Stimulated activated effector memory CD8-positive, alpha-beta T cell treated with anti-CD3 and anti-CD28 coated beads, Interleukin-12 subunit alpha, Interleukin-12 subunit beta, amount 100 ng/mL, for 72 hours (primary cell): ENCODE measurements at places on chromosomes 7 and 10.

- no peak for DNase-seq
Measured at GRCh38 chr10:101956117-101956516, 99.9 kb downstream of the ARMH3 start.

- no peak for DNase-seq
Measured at GRCh38 chr10:69861251-69862240, 59.8 kb downstream of the COL13A1 start.

GRCh38 chr7:82289152-82289535 is 154.4 kb downstream of the CACNA2D1 start:
- no peak for DNase-seq

DNA sequence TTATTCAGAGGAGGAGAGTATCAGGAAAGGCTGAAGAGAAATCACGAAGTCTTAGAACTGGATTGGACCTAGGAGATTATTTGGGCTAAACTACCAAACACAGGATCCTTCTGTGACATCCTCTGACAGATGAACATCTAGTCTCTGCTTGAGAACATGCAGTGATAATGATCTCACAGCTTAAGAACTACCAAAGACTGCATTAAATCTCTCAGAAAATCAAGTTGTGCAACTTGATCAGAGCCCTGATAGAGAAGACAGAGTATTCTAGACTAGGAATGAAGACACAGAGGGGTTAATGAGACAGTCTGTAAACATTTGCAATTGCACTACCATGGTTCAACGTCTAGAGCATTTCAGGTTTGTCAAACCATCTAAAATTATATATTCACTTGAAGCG is 37.1 kb upstream of the AGBL3 start:
- no peak for DNase-seq

DNA sequence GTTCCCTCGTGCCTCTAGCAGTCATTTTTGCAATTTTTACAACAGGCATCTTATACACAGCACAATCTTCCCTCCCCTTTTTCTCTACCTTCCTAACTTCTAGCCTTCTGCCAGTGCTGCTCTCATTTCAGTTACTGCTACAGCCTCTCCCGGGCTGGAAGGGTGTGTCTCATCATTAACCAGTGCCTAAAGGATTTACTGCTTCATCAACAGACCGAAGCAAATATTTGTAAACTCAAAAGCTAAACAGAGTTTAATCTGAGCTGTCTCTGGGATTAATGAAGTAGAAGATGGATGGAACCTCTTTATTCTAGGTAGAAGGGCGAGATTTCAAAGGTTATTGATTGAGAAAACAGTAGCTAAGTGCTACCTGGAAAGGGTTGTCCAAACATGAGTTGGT is 94.3 kb downstream of the PRPF18 start:
- no peak for DNase-seq

DNA sequence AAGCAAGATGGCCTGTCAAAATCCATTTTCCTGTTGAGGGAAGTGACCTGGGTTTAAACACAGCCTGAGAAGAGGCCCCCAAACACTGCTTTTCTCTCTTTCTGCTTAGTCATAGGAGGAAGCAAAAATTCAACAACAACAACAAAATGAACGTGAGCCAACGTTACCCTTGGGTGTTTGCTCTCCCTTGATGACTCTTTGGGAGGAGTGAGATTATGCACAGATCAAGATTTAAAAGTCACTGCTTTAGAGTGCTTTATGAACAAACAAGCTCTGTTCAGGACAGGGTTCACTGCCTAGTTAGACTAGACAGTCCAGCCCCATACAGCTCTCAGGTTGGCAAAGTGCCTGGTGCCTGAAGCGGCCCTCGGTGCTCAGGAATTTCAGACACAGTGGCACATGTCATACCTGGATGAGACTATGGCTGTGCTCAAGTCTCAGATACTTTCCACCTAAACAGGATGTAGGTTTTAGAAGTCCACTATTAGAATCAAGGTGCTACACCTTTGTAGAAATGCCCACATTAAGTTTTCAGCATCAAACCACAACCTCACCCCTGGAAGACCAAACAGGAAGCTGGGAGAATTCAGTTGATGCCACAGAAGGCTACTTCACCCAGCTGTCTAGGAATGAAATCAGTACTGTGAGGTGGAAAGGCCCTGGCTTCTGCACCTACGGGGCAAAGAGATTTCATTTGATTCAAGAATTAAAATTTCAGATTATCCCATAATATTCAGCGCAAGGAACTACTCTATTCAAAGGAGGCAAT is 38.7 kb downstream of the DENND11 start:
- no peak for DNase-seq

DNA sequence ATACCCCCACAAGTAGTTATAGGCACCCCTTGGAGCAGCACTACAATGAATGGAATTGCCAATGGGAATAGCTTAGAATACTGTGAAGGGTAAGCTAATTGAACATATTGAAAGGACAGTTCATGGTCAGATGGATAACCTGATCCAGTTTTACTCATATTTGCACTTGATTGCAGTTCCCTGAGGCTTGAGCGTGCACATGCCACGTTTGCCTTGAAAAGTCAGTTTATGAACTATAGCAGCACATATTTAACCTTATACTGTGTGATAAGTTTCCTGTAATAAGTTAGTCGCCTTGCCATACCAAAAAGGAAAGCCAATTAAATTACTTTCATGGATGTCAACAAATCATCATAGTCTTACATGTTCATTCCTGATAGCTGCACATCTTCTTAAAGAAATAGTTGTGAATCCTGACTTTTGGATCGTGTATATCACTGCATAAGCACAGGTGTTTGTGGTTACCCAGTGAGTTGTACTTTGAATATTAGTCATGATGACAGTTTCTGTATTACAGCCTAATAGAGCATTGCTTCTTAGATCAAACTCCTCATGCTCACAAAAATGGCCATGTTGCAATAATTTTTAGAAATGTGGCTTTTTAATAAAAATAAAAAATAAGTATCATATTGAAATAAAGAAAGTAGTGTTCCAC is 21.6 kb downstream of the DNTT start:
- no peak for DNase-seq

DNA sequence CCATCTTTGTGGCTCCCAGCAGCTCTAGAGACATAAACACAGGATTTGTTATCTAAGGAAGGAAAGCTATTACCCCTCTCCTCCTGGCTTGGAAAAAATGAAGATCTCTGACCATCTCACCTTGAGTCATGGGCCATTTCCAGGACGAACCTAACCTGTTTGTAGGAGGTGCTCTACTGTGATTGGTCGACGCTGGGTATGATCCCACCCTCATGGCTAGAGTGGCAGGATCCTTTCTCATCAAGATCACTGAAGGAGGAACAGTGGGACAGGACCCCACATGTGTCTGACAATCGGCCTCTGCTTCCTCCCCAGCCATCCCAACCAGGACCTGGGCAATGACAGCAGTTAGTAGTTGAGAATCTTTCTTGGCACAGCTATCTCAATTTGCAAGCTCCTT is 144.1 kb downstream of the EMX2 start:
- DNase-seq, result no peak

GRCh38 chr7:43443381-43443780 is 139.5 kb upstream of the STK17A start:
- DNase-seq, result no peak

DNA sequence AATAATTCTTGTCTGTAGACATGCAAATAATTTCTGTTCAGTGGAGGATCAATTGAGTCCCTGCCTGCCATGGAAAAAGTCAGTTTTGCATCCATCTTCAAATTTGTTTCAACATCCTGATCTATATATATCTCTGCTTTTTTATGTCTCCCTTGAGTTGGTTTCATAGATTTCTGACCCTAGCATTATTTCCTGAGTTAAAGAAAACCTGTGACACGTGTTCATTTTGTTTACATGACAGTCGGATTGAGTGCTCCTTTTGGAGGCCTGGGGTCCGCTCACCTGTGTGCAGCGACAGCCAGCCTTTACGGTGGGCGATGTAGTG is 674 bp downstream of the MRPS24 start:
- DNase-seq, result no peak

DNA sequence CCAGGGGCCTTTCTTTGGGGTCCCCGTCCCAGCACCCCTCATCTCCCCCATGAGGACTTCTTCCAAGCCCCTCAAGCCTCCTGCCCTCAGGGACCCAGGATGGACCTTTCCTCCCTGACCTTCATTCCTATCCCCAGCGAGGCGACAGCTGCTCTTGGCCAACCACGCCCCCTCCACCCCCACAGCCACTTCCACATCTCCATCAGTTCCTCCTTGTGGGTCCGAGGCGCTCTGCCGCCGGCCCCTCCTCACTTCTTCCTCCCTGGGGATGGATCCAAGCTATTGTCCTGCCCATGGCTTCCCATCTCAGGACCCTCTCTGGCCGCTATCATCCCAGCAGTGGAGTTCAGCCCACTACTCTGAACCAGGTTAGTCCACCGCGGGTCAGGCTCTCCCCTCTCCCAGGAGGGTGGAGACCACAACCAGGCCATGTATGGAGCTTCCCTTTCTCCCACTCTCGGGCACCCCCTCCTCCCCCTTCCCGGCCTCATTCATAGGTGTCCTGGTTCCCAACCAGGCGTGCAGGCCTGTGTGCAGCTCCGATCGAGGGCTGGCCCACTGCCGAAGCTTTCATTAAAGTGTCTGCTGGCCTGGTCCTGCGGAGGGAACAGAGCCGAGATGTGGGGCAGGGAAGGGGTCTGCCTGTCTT is 1.7 kb upstream of the SH2B2 start:
- no peak for DNase-seq

DNA sequence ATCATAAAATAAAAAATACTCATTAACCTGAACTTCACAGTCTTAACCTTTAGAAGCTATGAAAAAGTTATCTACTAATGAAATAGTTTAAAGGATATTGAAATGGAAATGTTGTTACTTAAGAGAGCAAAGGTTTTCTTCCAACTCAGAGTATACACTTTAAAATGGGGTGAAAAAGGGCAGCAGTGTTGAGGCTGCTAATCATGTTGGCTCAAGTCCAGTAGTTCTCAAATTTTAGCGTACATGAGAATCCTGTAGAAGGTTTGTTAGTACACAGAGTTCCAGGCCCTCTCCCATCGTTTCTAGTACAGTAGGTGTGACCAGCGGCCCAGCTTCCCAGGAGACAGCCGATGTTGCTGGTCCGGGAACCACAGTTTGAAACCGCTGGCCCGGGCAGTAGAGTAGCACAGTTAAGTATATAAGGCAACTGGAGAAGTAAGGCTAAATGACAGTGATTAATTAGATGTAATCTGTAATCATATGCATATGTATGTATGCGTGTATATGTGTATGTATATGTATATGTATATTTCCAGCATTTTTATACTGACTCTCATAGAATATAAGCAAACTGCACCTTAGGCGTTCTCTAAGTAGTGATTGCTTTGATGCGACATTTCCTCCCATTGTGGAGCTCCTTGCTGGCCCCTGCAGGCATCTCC is 147.2 kb upstream of the PRR15 start:
- no peak for DNase-seq

DNA sequence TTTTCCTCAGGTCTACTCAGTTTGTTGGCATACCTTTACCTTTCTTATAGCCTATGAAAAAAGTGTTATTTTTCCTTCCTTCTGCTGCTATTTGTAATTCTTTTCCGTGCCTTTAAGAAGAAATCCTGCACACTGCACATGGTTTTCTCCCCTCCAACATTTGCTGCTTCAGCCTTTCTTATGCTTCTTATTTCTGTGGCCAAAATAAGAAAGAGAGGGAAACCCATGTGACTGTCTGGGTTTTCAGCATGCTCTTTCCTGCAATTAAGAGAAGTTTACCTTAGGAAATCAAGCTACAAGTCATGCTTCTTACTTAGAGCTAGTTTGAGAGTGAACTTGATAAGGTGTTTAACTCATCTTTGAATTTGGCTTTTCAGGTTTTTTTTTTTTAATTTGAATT is 11.0 kb downstream of the TBC1D12 start:
- DNase-seq, result no peak

- DNase-seq, result no peak
Measured at GRCh38 chr7:91127959-91128358, 136.3 kb upstream of the FZD1 start.

DNA sequence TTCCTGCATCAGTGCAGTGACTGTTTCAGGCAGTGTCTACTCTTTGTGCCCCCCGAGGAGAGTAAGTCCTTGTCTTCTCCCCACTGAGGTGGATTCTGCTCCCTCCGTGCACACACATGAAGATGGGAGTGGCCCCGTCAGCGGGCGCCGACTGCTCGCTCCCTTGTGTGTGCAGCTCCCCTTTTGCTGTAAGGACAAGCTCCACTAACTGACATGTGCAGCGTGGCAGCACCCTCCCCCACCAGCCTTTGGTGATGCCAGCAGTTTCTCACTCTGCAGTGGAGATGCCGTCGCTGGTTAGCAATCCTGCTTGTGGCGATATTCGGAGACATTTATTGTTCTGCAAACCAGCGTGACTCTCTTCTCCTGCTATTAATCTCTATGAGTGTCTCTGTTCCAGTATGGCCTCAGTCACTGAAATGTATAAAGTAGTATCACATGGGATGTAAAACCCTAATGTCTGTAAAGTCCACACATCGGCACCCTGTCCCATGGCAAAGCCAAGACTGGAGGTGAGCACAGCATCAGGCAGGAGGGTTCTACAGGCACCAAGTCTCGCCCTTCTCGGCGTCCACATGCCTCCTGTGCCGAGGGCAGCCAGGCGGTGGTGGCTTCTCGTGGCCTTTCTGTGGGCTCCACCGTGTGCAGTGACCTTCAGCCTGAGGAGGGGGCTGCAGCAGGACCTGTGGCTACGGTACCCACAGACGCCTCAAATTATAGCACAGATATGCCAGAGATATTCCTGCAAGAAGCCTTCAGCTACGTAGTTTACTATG is 202.7 kb downstream of the EBF3 start:
- no peak for DNase-seq

- DNase-seq, result no peak
Measured at GRCh38 chr7:12477620-12478019, 74.0 kb upstream of the VWDE start.

DNA sequence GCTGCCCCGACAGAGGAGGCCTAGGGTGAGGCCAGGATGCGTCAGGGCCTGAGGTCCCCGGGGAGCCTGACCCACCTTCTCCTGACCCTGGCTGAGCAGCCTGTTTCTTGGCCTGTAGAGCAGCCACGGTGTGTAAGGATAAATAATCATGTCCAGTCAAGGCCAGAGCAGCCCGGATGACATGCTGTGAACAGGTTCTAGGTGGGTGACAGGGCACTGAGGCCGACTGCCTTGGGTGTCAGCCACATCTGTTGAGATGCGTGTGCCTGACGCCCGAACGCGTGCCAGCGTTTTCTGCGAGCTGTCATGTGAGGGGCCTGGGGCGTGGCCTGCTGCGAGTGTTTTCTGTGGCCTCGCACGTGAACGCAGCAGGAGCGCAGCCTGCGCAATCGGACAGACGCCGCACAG is 118.3 kb downstream of the FAM53B start:
- no peak for DNase-seq

DNA sequence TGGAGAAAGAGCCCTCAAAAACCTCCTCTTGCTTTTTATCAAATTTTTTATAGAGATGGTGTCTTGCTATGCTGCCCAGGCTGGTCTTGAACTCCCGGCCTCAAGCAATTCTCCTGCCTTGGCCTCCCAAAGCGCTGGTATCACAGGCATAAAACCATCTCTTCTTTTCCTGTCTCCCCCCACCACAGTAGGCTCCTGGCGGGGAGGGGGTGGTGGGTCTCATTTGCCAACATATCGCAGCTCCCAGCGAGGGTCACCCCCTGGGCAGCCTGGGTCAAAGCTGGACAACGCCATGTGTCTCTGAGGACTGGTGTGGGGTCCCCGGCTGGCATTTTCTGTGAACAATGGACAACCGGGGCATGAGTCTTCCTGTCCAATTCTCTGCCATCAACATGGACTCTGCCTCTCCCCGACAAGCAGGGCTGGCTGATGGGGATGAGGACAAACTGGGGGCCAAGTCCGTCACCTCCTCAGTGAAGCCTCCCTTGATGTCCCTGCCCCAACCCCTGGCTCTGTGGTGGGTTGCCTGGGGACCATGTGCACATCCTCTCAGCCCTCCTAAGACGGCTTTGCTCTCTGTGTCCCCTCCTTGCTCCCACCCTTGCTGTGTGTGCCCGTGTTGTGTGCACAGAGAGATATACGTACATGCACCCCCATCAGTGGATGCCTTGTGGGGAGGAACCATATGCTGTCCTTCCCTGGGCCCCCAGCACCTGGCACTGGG is 86.4 kb upstream of the GNA12 start:
- no peak for DNase-seq
